GM23338 (cell line): ENCODE measurements at places on chromosomes 7 and 10. TPM values are rescaled to one million over a fixed set of nuclear protein-coding genes. Genes with fewer than 3 reads are reported as not detected.

- H3K27me3 ChIP-seq = no peaks in the 10 kb centered on the region
- no peak overlapping the region for H3K4me3 ChIP-seq
- H3K27ac ChIP-seq = no peak overlapping the region
- DNase-seq = peak; percentile 55
- no peaks in the 10 kb centered on the region for H3K36me3 ChIP-seq
These were observed 79.0 kb upstream of the SP8 start for GRCh38 chr7:20865684-20866083.

- no peak overlapping the region for H3K27ac ChIP-seq
- H3K4me1 ChIP-seq = peaks cover 12% of the 10 kb centered on the region
- no peaks in the 10 kb centered on the region for H3K36me3 ChIP-seq
- DNase-seq = no peak
- H3K27me3 ChIP-seq = no peaks in the 10 kb centered on the region
- no peak overlapping the region for H3K4me3 ChIP-seq
These were observed 23.0 kb upstream of the STK17A start for GRCh38 chr7:43559946-43560335.

- no peaks in the 10 kb centered on the region for H3K36me3 ChIP-seq
- H3K27ac ChIP-seq = no peak overlapping the region
- no peak overlapping the region for H3K4me3 ChIP-seq
- no peak for DNase-seq
These were observed 17.1 kb downstream of the CHST3 start for GRCh38 chr10:71981015-71981875.

DNA sequence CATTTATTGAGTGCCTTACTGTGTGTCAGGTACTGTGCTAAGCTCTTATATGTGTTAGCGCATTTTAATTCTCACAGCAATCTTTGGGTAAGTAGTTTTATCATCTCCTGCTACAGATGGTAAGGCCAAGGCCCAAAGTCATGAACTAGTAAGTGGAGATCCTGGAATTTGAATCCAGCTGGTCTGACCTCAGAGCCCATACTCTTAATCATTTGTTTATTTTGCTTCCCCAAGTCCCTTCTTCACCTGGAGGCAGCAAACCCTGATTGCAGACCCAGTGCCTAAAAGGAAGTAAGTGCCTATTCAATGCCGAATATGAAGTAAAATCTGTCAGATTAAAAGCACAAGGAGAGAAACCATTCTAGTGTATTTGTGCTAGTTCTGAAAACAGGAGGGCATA is 182.9 kb upstream of the TCF7L2 start:
- peaks cover 29% of the 10 kb centered on the region for H3K4me1 ChIP-seq
- no peaks in the 10 kb centered on the region for H3K27me3 ChIP-seq

DNA sequence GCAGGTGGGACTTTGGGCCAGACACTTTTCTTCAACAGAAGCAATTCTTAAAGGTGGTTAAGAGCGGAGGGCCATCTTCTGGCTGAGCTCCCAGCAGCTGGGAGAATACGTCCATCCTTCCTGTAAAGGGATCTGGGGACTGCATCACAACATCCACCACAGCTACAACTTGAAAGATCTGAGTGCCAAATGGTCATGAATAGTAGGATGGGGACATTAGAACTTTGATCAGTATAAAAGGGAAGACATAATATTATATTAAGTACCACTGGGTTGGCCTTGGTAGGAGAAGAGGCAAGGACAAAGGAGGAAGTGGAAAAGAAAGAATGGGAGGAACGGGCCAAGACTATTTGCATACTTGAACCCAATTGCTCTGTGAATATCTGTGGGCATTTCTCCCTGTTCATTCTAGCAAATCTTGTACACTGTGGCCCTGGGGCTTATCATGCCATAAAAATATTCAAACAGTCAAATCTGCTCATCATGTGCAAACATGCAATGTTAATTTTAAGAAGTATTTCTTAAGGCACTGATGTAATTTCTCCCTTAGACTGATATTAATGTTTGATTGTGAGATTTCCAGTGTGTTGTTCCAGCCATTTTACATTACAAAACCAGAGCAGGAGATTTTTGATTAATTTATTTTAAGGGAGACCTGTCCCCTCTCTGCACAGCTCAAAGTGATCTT is 65.5 kb upstream of the CREB5 start:
- H3K27me3 ChIP-seq = no peaks in the 10 kb centered on the region
- no peaks in the 10 kb centered on the region for H3K36me3 ChIP-seq
- no peak overlapping the region for H3K27ac ChIP-seq
- H3K4me1 ChIP-seq = no peaks in the 10 kb centered on the region

GRCh38 chr10:124935946-124936345 is 6.0 kb upstream of the ZRANB1 start:
- no peak overlapping the region for H3K4me3 ChIP-seq
- no peak overlapping the region for H3K27ac ChIP-seq
- no peaks in the 10 kb centered on the region for H3K36me3 ChIP-seq
- H3K27me3 ChIP-seq = no peaks in the 10 kb centered on the region

GRCh38 chr10:74871595-74872382 is 45.4 kb downstream of the KAT6B start:
- H3K4me3 ChIP-seq = no peak overlapping the region
- H3K27ac ChIP-seq = no peak overlapping the region
- H3K27me3 ChIP-seq = no peaks in the 10 kb centered on the region
- H3K4me1 ChIP-seq = peaks cover 17% of the 10 kb centered on the region
- H3K36me3 ChIP-seq = no peaks in the 10 kb centered on the region
- no peak for DNase-seq

DNA sequence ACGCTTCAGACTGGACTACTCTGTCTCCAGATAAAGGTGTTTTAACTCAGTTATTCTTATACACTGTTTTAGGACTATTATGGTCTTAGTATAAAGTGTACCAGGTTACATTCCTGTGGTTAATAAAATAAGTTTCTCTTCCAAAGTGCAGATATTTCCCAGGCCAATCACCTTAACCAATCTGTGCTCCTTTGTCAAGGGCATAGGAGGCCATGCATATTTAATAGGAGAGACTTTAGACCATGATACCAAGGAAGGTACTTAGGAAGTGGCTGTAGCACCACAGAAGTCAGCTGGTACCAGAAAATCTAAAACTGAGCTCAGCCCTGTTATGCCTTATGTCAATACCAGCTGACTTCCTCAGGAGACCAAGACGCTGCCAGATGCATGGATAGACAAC is 226.5 kb upstream of the TMEM72 start:
- no peaks in the 10 kb centered on the region for H3K36me3 ChIP-seq
- H3K4me3 ChIP-seq = no peak overlapping the region
- no peak for DNase-seq
- no peak overlapping the region for H3K27ac ChIP-seq

DNA sequence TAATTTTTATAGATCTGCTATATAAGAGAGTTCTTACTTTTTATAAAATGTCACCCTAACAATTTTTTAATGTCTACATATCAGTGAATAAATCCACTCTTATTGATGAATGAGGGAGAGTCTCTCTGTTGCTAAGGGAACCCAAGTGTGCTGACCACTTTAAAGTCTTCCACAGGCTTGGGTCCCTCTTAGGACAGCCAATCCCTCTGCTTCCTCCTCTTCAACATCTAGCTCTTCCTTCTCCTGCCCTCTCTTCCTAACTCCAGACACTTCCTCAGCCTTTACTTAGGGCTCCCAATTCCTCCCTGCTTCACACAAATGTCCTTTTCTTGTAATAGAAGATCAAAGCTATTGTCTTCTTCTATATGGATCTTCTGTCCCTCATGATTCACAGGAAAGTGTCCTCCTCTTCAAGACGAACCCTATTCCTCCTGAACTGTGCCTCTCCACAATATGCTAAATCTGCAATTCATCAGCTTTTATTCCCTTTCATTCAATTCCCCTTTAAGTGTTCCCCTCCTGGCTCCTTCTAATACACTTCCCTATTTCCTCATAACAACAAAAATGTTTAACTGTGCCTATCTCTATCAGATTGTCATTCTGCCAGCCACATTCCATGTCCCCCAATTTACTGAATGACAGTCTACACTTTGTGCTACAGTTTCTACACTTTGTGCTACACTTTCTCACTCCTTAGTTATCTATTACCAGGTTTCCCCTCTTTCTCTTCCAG is 37.7 kb downstream of the CDK6 start:
- no peaks in the 10 kb centered on the region for H3K36me3 ChIP-seq
- H3K4me3 ChIP-seq = no peak overlapping the region
- peaks cover 20% of the 10 kb centered on the region for H3K4me1 ChIP-seq
- no peak for DNase-seq
- no peak overlapping the region for H3K27ac ChIP-seq
- no peaks in the 10 kb centered on the region for H3K27me3 ChIP-seq

- H3K27ac ChIP-seq = no peak overlapping the region
- H3K4me1 ChIP-seq = no peaks in the 10 kb centered on the region
- no peaks in the 10 kb centered on the region for H3K36me3 ChIP-seq
- no peak for DNase-seq
- no peaks in the 10 kb centered on the region for H3K27me3 ChIP-seq
These were observed 48.4 kb upstream of the SEMA3C start for GRCh38 chr7:80967071-80967916.

DNA sequence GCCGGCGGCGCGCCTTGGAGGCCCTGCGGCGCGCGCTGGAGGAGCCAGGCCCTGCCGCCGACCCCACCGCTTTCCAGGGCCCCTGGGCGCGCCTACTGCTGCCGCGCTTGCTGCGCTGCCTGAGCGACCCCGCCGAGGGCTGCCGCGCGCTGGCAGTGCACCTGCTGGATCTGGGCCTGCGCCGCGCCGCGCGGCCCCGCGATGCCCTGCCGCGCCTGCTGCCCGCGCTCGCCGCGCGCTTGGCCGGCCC is 280 bp downstream of the DNAAF5 start:
- peaks cover 7% of the 10 kb centered on the region; the same call in 1 of the 2 replicates for H3K4me1 ChIP-seq
- no peak for DNase-seq
- peak overlapping the region; percentile 69 for H3K4me3 ChIP-seq
- no peaks in the 10 kb centered on the region for H3K27me3 ChIP-seq
- no peak overlapping the region for H3K27ac ChIP-seq

GRCh38 chr10:17527514-17528146 is 73.2 kb upstream of the ST8SIA6 start:
- no peak overlapping the region for H3K4me3 ChIP-seq
- no peaks in the 10 kb centered on the region for H3K36me3 ChIP-seq
- H3K27ac ChIP-seq = peak overlapping the region; percentile 88
- peak; percentile 27 for DNase-seq

- no peaks in the 10 kb centered on the region for H3K27me3 ChIP-seq
- no peak for DNase-seq
- no peak overlapping the region for H3K27ac ChIP-seq
- H3K4me3 ChIP-seq = no peak overlapping the region
- peaks cover 7% of the 10 kb centered on the region; the same call in 1 of the 2 replicates for H3K36me3 ChIP-seq
These were observed 10.7 kb downstream of the GOT1 start for GRCh38 chr10:99419688-99420087.

DNA sequence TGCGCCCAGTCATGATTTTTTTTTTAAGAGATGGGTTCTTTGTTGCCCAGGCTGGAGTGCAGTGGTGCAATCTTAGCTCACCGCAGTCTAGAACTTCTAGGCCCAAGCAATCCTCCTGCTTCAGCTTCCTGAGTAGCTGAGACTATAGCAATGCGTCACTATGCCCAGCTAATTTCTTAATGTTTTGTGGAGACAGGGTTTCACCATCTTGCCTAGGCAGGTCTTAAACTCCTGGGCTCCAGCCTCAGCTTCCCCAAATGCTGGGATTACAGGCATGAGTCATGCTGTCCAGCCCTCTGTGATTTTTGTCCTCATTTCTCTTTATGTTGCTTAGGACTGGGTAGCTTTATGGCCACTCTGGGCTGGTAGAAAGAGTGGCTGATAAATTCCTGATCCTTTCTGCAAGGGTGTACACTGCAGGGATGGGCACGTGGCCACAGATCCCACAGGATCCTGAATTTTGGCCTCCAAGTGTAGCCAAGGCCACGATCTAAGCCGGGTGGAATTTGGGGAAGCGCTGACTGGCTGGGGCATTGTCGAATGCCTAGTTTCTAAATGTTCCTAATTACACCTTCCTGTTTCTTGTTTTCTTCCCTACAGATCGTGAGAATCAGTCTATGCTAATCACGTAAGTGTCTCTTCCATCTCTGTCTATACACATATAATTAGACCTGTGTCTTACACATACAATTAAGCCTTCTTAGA is 24.1 kb upstream of the MYH16 start:
- no peaks in the 10 kb centered on the region for H3K36me3 ChIP-seq
- H3K27me3 ChIP-seq = no peaks in the 10 kb centered on the region
- H3K27ac ChIP-seq = no peak overlapping the region
- no peak overlapping the region for H3K4me3 ChIP-seq

- DNase-seq = no peak
- H3K4me3 ChIP-seq = no peak overlapping the region
- H3K4me1 ChIP-seq = peaks cover 2% of the 10 kb centered on the region
- H3K27me3 ChIP-seq = no peaks in the 10 kb centered on the region
These were observed 80.9 kb upstream of the DYNC1I1 start for GRCh38 chr7:95691464-95691863.

DNA sequence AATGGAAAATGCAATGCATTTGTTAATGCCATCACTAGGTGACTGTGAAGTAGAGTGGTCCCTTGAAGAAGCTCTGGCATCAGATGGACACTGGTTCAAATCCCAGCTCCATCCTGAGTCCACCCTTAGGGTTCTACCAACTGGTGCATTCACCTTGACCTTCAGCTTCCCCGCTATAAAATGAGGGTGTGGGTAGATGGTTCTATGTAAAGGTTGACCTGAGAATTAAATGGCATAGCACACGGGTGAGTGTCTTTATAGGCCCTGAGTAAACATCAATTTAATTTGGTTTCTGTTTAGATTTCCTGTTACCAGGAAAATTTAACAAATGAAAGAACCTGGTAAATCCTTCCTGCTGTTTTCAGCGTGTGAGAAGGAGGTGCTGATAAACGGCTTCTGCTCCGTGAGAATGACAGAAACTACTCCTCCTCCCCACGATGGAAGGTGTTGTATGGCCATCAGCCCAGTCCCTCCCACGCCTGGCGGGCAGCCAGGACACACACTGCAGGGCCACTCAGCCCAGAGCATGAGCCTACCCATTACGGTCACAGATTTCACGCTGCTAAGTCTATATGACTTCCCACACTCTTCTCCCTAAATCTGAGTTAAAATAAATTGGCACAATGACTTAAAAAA is 210.1 kb downstream of the TNS3 start:
- H3K36me3 ChIP-seq = no peaks in the 10 kb centered on the region
- H3K4me1 ChIP-seq = peaks cover 5% of the 10 kb centered on the region; the same call in 1 of the 2 replicates
- H3K27me3 ChIP-seq = no peaks in the 10 kb centered on the region
- no peak overlapping the region for H3K4me3 ChIP-seq
- 0 out of 2 replicates have a peak overlapping the region, but pooled peaks have one; percentile 48 for H3K27ac ChIP-seq
- peak; percentile 30 for DNase-seq

DNA sequence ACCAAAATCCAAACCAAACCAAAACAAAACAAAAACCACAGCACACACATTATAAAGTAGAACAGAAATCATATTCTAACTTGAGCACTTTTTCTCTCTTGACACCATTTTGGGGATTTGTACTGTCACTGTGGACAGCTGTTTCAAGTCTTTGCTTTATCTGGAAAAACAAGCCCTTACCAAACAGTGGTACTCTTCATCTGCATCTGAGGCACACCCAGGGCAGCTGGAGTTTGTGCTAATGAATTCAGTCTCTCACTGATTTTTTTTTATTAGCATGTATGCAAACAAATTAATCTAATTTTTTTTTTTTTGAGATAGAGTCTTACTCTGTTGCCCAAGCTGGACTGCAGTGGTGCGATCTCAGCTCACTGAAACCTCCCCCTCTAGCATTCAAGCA is 171.4 kb downstream of the RAPGEF5 start:
- H3K27me3 ChIP-seq = no peaks in the 10 kb centered on the region
- H3K4me1 ChIP-seq = peaks cover 32% of the 10 kb centered on the region
- no peaks in the 10 kb centered on the region for H3K36me3 ChIP-seq
- H3K27ac ChIP-seq = no peak overlapping the region; the same call in 1 of the 2 replicates
- no peak overlapping the region for H3K4me3 ChIP-seq

The ZC3HAV1L gene
- 10.1 and 11.3 TPM in 2 replicates for total RNA-seq

The PPRC1 gene
- total RNA-seq = 67.5 and 70.1 TPM in 2 replicates

The MTERF1 gene
- total RNA-seq = 13.5 and 19.7 TPM in 2 replicates

The TEX36 gene
- total RNA-seq = not detected in 2 replicates

The OPN1SW gene
- total RNA-seq = not detected in 2 replicates

The GPR141 gene
- total RNA-seq = 0.80 TPM in 1 of 2 replicates, not detected in the other

The C10orf62 gene
- total RNA-seq = not detected in 2 replicates
